Fibroblast of gingiva (primary cell): ENCODE measurements at places on chromosomes 6 and 20.
A peak's percentile ranks its signal among the peaks of the same experiment; 100 is the strongest.

DNA sequence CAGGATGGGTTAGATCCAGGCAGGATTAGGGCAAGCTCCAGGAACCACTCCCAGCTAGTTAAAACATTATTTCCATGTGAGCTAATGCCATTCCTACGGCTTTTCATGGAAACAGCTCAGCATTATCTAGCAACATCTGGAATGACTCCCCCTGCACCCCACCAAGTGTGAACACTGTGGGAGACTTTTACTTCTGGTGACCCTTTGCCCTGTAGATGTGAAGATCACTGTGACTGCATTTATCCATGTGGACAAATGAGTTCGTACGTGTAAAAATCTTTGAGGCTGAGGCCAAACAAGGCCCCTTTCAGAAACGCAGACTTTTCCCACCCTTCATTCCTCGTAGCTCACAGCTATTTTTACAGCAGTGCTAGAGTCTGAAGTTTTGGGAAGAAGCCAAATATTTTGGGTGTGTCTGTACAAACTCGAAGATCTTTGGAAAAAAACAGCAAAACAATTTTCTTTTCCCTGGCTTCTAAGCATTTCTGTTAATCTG is 221.8 kb upstream of the SOX4 start:
- DNase-seq = peak; percentile 7

DNA sequence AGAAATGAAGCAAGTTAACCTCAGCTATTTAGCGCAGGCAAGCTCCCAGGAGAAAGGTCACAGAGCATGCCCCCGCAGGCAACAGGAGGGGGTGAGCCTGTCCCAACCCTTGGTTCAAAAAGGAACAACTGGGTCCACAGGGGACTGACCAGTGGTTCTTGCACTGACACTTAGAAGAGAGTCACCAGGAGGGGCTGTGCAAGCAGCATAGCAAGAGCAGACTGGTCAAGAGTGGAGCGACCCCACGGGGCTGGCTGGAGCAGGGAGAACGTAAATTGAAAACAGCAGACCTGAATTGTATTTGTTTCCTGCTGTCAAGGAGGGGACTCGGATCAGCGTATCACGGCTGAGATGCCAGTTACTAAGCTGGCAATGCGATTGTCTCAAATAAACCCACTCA is 32.8 kb downstream of the GABRR1 start:
- peak; percentile 14 for DNase-seq

DNA sequence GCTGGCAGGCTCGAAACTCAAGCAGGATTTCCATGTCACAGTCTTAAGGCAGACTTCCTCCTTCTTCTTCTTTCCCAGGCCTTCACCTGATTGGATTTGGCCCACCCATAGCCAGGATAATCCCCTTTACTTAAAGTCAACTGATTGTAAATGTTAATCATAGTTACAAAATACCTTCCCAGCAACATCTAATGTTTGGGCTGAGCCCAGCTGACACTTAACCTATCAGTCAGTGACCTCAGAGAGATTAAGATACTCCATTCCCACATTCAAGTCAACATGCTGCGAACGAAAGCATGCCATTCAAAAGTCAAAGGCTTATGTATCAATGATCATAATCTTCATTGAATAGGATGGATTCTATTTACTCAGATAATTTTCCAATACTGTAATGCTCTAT is 16.0 kb downstream of the MAP7 start:
- DNase-seq = no peak

GRCh38 chr20:1777476-1777820 is 117.8 kb upstream of the SIRPA start:
- DNase-seq = no peak

- DNase-seq = no peak
Measured at GRCh38 chr6:142800240-142800639, 144.7 kb downstream of the HIVEP2 start.

DNA sequence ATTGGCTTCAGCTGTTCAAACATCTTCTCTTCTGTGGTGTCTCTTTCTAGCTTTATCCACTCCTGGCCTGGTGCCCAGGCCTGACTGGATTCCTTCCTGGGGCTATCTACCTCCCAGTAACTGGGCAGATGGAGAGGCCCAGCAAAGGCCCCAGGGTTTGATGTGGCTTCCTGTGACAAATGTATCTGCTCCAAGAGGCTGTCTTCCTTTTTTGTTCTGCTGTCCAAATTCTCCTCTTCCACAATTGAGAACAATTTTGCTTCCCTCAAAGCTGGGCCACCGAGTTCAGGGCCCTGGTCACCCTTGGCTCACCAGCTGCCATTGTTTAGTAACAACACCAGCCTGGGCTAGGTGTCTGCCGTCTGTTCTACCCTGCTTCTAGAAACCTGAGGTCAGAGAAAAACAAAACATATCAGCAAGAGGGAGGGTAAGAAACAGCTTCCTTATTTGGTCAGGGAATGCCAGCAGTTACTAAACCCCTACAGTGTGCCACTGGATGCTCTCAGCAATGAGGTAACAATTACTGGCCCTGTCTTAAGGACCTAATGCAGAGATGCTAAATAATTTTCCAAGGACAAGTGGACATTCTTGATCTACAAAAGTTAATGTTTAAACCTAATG is 3.9 kb downstream of the ZFP57 start:
- no peak for DNase-seq

- no peak for DNase-seq
Measured at GRCh38 chr20:15446373-15446772, 1109.0 kb upstream of the FLRT3 start.

DNA sequence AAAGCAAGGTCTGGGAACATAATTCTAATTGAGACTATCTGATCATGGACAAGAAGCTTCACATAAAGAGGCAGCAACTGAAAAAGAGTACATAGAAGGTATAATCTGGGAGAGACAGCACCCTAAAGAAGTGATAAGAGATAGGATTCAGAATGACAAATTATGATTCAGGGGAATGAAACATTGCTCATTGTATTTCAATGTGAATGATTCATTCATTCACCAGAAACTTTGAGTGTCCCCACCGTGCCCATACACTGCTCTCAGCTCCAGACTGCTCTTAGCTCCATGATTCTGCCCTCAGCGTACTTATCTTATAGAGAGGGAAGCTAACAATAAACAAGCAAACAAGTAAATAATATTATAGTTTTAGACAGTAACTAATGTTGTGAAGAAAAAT is 329.3 kb upstream of the IRAK1BP1 start:
- no peak for DNase-seq

DNA sequence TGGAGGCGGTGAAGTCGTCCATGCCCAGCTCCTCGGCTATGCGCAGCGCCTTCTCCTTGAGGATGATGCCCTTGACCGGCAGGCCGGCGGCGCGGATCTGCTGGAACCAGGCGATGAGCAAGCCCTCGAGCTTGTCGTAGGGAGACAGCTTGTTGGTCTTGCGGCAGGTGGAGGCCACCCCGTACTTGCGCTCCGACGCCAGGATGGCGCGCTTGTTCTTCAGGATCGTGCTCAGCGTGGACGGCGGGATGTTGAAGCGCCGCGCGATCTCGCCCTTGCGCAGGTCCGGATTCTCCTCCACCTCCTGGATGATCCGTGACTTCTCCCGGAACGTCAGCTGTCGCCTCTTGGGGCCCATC is 435 bp downstream of the CENPB start:
- DNase-seq = peak; percentile 58

DNA sequence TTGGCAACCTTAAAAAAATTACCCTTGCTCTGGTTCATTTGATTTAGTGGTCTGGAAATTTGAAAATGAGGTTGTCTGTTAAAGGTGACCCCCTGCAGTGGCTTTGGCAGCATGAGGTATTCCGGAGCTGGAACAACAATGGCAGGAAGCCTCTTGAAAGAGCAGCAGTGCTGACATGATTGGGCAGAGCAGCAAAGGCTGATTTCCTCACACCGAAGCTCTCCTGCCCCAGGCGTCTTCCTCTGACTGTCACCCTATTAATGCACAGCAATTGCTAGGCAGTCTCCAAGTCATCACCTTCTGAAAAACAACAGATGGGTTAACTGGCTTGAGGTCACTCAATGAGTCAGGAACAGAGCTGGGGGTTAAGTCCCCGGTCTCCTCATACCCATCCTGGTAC is 241.8 kb upstream of the MMS22L start:
- DNase-seq = no peak

GRCh38 chr6:35363293-35363750 is 21.0 kb downstream of the PPARD start:
- DNase-seq = peak; percentile 93

- peak; percentile 49 for DNase-seq
Measured at GRCh38 chr6:4906293-4907276, 97.3 kb downstream of the RPP40 start.

DNA sequence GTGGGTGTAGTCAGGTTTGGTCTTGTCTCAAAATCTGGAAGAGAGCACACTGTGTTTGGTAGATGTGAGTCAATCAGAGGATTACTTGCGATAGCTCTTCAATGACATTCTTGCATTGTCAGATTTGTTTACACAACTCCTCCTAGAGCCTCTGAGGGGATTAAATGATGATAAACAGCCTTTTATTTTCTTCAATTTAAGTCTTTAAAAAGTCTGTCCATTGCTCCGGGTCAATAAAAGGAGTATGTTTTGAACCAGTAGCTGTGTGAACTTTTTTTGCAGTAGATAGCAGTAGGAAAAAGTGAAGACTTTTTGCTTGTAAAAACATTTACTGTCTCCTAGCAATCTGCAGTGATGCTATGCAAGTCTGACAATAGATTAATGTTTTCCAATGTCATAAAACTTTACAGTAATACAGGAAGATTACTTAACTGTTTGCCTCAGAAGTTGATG is 49.9 kb downstream of the GJA1 start:
- no peak for DNase-seq

DNA sequence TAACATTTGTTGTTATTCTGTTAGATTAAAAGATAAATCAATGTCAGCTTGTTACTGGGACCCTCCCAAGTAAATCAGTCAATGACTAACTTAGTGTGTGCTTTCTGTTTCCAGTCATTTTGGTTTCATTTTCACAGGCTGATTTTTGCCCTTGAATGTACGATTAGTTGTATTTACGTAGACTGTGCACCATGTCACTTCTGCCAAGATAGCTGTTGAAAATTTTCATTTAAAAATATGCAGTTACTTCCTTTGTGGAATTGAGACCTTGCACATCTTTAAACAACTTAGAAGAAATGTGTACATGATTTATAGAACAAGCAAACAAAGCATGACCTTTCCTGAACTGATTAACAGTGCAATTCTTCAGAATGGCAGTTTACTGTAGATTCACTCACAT is 944.8 kb upstream of the CITED2 start:
- DNase-seq = peak; percentile 84

DNA sequence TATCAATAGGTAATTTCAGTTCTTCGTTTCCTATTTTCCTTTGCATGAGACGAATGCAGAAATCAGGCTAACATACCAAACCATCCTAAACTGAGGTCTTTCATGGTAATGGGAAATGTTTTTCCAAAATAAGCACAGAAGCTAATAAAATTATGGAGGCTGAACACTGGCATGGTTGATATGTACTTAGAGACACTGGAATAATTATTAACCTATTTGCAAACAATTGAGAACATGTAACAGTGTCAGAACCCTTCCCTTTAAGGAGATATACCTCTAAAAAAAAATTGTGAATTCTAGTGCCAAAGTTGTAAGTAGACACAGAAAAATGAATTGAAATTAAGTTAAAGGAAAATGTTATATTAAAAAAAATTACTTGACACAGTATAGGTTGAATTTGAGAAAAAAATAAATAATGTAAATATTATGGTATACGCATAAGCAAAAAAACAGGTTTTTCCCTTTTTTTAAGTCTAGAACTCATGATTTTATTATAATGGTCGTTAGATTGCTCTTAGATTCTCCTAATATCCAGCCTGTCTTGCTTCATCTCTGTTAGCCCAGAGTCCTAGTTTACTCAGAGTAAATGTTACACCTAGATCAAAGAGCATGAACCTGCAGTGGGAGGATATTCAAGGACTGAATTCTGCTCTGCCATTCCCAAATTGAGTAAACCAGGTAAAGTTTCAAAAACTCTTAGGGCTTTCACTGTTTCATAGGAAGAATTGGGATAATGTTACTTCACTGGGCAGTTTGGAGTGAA is 1.7 kb downstream of the SLC17A2 start:
- DNase-seq = no peak

GRCh38 chr20:63690898-63691710 is 5.3 kb upstream of the TNFRSF6B start:
- no peak for DNase-seq

DNA sequence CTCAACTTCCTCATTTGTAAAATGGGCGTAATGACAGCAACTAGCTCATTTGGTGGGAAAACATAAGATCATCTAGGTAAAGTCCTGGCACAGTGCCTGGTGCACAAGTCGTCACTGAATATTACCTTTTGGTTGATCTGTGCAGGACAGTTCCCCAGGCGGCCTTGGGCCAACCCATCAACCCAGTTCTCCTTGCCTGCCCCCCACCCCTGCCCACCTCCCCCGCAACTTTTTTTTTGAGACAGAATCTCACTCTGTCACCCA is 99.2 kb downstream of the JPH2 start:
- DNase-seq = no peak

- DNase-seq = no peak
Measured at GRCh38 chr6:36886950-36887618, 1.3 kb downstream of the C6orf89 start.

DNA sequence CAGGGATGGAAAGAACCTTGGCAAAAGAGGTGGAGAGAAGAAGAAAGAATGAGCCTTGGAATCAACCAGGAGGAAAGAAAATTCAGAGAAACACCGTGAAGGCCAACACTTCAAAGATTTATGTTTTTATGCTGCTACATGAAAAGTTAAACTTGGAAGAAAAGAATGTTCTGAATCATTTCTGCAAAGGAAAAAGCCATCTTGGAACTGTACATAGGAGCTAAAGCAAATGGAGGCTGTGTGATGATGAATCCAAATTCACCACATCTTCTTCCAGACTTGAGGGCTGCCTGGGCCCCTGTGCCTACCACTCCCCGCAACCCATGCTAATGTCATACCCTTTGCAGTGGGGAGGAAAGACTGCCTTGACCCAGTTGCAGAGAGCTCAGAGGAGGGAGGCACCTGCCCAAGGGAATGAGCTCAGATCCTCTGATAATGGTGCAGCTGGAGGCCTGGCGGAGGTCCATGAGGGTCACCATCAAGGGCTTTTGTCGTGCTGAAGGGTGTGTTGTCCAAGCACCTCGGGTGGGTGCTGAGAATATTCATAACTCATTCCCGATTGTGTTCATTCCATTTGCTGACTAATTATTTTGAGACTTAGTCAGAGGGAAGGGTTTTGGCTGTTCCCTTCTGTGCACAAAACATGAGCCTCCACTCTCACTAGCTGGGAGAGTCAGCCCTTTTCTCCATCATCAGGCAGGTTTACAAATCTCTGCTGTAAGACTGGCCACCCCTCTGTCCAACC is 245.8 kb upstream of the JAG1 start:
- peak; percentile 60 for DNase-seq

GRCh38 chr20:59087829-59088433 is 45.3 kb upstream of the PRELID3B start:
- peak; percentile 50 for DNase-seq
